ENCODE measurements at places on chromosomes 1 and 21.

DNA sequence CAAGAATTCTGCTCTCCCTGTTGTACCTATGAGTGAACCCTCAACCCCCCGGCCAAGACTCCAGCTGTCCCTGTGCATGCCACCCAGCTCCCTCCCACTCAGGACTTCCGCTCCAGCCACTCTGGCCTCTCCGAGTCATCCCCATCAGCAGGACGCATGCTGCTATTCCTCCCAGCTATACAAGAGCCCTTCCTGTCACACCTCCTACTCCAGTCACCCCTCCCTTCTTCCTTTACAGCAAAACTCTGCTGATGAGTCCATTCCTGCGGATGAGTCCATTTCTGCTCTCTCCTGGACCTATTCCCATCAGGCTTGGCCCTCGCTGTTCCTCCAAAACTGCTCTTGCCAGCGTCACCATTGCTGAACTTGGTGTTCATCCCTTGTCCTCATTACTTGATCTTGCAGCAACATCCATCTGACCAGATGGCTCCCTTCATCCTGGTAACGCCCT is 42.2 kb downstream of the H3-3A start:
- no peak for DNase-seq

DNA sequence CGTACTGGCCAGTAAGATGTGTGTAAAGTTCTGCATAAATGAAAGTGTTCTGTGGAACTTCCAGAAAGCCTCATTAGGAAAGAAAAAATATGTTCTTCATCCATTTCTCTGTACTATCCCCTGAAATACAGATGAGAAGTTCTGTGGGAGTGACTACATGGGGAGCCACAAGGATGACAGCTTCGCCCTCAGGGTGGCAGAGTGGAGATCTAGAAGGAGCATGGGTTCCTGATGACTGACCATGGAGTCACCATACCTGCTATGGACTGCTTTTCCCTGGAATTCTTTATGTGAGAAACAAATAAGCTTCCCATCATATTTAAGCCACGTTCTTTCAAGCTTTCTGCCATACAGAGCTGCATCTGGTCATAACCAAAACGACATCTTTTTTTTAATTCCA is 113.9 kb upstream of the RGS1 start:
- DNase-seq, result no peak

GRCh38 chr1:243713470-243714186 is 136.4 kb downstream of the AKT3 start:
- DNase-seq, result no peak

DNA sequence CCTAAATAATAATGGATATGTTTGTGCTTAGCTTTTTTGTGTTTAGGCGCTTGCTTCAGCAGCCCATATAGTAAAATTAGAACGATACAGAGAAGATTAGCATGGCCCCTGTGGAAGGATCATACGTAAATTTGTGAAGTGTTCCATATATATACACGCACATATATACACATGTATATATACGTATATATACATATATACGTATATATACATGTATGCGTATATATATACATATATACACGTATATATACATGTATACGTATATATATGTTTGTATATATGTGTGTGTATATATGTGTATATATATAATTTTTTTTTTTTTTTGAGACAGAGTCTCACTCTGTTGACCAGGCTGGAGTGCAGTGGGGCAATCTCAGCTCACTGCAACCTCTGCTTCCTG is 17.4 kb downstream of the SNX27 start:
- no peak for DNase-seq

GRCh38 chr1:31639543-31639942 is 5.1 kb downstream of the PEF1 start:
- DNase-seq, result no peak

DNA sequence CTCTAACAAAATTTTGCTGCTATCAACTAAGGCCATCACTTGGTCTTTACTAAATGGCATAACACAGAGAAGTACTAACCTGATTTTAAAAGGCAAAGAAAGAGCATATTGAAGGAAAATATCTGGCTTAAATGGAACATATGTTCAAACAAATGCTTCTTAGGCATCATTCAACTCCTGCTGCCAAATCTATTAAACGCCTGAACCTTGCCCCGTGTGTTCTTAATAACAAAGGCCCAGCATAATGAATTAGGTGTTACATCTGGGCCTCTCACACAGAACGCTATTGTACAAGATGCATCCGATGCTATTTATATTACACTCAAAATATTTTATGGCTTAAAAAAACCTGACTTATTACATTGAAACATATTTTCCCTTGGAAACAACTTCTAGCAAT is 48.4 kb downstream of the B3GALNT2 start:
- DNase-seq, result no peak

- no peak for DNase-seq
These were observed 258.3 kb downstream of the FAF1 start for GRCh38 chr1:50701706-50702317.

GRCh38 chr1:5944154-5944842 is 47.9 kb downstream of the NPHP4 start:
- DNase-seq, result no peak

- DNase-seq, result no peak
These were observed at the start of gene CYP4X1 for GRCh38 chr1:47023268-47024140. Gene CYP4X1 (plus strand): TSS chr1:47023669. CDS start chr1:47023818, 149 bp downstream.

- no peak for DNase-seq
These were observed 5.0 kb downstream of the ABCA4 start for GRCh38 chr1:94115900-94116436.

All from T follicular helper cell (primary cell).